ENCODE measurements at places on chromosomes 4 and X.
A peak's percentile ranks its signal among the peaks of the same experiment; 100 is the strongest.

DNA sequence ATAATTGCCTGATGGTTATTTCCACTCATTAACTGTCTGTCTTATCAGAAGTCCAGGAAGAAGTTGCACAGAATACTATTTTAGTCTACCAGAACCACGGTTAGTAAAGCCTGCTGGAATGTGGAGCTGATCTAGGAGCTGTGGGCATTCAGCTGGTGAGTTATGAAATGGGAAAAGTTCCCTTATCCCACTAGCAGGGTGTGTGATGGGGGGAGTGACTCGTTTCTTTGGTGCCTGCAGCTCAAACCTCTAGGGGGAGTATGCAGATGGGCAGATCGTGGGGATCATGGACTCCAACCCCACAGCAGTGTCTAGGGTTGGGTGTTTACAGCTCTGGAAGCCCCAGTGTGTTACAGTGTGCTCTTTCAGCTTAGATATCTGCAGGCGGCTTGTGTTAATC, 305.7 kb upstream of the BOD1L1 start:
- no peak for DNase-seq

- DNase-seq: no peak
These were observed 25.6 kb downstream of the KDM6A start for GRCh38 chrX:44898411-44899221.

DNA sequence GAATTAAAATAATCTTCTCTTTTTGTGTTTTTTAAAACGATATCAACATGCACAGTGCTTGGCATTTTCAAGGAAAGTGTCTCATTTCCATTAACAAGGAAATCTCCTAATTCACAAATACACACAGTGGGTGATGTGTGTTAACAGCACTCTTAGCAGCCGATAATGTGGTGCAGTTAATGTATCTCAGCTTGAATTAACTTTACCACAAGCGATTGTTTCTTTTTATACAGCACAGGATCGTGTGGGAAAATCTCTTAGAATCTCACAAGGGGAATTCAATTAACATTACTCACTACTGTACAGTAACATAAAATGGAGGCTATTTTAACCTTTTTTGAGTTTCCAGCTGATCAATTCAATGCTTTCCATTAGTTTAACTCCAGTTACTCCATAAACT, 1841.9 kb downstream of the STIM2 start:
- DNase-seq: no peak

- no peak for DNase-seq
These were observed 8.7 kb upstream of the CXCL3 start for GRCh38 chr4:74047152-74047551.

- DNase-seq: no peak
These were observed 26.2 kb downstream of the NALF2 start for GRCh38 chrX:69530306-69530705.

DNA sequence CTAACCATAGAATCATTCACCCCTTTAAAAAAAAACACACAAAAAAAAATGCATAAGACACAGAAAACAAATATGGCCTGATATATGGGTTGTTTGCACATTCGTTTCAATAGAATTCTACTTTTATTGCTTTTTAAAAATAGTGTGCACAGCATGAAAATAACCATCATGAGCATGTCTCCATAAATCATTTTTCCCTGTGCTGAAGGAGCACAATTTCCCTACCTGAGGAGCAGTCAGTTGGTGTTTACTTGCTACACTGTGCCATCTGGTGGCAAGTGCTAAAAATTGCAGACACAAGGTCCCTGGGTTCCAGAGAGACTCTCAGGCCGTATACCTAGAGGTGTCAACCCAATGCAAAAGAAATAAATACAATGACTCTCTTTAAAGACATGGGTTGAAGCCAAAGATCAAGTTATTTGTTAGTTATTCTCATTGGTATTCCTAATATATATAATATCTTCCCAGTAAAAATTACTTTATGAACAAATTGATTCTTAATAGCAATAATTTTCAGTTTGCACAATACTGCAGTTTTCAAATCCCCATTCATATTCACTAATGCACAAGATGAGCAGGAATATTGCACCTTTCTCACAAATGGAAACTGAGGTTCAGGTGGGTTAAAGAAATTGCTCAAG, 551.4 kb downstream of the IQCM start:
- peak; percentile 1 for DNase-seq

DNA sequence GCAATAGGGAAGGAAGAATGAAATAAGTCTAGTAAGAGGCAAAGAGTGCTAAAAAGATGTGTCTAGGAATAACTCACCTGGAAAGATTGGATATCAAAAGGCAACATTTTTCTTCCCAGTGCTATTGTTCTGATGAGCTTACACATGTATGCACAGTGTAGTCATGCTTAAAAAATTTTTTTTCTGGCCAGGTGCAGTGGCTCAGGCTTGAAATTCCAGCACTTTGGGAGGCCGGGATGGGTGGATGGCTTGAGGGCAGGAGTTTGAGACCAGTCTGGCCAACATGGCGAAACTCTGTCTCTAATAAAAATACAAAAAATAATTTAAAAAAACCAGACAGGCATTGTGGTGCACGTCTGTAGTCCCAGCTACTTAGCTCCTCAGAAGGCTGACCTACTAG, 795.8 kb upstream of the IGFBP7 start:
- no peak for DNase-seq

GRCh38 chr4:6258741-6259140, 10.9 kb upstream of the WFS1 start:
- no peak for DNase-seq

GRCh38 chr4:13640149-13640940, 12.8 kb upstream of the BOD1L1 start:
- peak; percentile 97 for DNase-seq

All from T1000 (cell line).